ENCODE measurements at places on chromosomes 5 and 9.
A peak's percentile ranks its signal among the peaks of the same experiment; 100 is the strongest.

GRCh38 chr5:96743065-96743768, 64.5 kb downstream of the ERAP1 start:
- no peak for DNase-seq

DNA sequence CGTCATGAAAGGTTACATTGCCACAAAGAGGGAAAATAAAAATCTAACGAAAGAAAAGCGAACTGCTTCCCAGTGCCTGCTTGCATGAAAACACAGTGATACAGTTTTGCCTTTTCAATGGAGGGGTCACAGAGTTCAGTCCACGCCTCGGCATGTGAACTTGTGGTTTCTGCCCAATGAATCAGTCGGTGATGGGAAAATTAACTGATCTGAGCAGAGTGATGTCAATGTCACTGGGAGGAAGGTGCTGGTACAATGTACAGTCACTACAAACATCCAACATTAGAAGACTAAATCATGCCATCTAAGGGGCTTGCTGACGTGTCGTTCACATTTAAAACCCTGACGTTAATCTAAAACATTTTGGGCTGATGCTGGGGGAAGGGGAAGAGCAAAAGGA, 151.8 kb upstream of the MSX2 start:
- DNase-seq: no peak

DNA sequence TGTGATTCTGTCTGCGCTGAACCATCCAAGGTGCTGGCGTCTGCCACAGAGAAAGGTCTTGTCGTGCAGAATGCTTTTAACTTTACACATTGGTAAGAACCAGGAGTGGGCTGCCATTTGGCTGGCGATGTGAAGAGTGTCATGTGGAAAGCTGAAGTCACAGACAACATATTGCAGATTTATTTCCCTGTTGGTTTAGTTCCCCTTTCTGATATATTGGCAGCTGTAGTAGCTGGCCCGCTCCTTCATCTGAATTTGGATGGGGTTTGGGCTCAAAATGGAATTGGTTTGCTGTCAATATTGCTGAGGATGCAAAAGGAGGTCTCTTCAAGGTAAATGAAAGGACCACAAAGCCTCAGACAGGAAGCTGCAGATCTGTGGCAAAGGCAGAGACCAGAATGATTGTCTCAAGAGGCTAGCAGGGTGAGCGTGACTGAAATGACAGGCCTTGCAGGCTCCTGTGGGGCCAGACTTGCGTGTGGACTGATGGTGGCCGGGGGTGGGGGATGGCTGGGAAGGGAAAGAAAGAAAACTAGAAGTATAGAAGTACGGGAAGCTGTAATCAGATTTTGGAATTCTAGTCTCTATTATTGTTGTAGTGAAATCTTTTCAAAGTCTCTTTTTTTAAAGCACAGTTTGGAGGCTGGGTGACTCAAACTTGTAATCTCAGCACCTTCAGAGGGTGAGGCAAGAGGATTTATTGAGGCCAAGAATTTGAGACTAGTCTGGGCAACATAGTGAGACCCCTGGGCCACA, 25.1 kb upstream of the CD180 start:
- peak; percentile 33 for DNase-seq

GRCh38 chr9:121288673-121289025, 20.7 kb downstream of the GSN start:
- DNase-seq: no peak

GRCh38 chr9:15333376-15333881, 26.4 kb upstream of the TTC39B start:
- DNase-seq: no peak

GRCh38 chr5:82754036-82754746, 323.0 kb downstream of the TMEM167A start:
- DNase-seq: no peak

DNA sequence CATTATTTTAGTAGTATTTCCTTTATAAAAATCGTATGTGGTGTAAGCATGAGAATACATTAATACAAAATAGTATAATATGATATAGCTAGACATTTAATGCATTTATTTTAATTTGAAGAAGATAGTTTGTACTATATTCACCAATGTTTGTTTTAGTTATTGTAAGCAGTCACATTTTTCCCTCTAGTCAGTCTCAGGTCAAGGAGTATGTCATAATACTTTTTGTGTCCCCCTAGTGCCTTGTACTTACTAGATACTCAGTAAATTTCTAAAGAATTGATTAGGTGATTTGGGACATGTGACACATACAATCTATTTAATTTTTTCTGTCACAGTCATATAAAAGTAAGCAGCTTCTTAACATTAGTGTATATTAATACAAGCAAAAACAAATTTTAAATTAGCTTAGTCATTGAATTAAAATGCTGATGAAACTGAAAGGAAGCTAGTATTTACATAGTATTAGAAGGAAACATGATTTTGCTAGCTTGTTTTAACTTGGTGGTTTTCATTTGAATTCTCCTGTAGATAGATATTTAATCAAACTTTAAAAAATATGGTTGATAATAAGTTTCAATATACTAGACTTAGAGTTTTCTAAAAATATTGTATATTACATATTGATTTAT, 242.2 kb downstream of the FER start:
- no peak for DNase-seq

DNA sequence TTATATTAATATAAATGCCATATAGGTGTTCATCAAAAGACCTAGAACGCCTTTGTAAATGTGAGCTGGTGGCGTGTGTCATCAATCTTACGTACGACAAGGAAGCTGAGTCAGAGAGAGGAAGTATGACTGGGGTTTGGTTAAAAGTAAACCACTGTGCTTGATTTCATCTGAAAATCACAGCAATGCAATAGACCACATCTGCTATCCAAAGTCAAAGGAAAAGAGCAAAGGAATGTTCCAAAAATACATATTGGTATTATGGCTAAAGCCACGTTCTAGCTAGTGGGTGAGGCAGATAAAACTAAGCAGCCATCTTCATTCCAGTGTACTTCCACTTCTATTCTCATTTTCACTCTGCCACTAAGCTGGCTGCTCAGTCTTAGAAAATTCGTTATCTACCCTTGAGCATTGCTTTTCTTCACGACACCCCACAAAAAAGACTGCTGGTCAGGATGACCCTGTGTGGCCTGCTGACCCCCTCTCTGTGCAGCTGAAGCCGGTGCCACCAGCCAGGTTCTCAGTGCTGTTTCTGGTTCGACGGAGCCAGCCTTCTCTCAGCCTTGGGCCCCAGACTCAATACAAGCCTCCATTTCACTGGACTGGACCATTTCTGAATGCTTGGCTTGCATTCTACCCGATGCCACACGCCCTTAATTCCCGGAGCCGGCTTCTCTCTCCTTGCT, 23.8 kb downstream of the SHC3 start:
- no peak for DNase-seq

DNA sequence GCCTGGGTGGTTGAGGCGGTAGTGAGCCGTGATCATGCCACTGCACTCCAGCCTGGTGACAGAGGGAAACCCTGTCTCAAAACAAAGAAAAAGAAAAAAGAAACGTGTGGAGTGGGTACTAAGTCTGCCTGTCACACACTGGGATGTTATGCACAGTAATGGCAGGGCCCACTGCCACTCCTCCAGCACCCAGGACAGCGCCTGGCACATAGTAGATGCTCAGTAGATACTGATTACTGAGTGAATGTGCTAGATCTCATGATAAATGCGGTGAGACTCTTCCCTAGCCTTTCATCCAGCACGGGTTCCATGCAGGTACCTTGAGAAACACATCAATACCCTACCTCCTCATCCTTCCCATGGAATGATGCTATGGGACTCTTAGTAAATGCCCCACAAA, 87.4 kb upstream of the HSPA9 start:
- peak; percentile 38 for DNase-seq

GRCh38 chr9:122425087-122425486, 52.6 kb downstream of the OR1J1 start:
- DNase-seq: no peak

- DNase-seq: no peak
These were observed 285.8 kb downstream of the ZNF608 start for GRCh38 chr5:124460642-124461041.

DNA sequence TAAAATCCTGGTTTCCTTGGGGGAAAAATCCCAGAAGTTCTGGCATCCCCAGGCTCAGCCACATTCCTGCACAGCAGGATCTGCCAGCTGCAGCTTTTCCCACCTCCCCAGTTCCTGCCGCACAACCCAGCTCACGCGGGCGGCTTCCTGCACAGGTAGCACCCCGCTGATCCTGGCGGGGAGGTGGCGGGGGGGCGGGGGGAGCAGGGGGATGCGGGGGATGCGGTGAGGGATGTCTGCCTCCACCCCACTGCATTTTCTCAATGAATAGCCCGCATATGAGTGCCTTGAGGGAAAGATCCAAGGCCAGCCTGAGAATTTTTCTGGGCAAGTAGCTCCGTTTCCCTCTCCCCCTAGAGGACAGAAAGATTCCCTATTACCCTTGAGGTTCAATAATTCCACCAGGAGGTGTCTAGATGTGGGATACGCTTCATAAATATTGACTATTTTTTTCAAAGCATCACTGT, 21.1 kb downstream of the GFPT2 start:
- DNase-seq: no peak

DNA sequence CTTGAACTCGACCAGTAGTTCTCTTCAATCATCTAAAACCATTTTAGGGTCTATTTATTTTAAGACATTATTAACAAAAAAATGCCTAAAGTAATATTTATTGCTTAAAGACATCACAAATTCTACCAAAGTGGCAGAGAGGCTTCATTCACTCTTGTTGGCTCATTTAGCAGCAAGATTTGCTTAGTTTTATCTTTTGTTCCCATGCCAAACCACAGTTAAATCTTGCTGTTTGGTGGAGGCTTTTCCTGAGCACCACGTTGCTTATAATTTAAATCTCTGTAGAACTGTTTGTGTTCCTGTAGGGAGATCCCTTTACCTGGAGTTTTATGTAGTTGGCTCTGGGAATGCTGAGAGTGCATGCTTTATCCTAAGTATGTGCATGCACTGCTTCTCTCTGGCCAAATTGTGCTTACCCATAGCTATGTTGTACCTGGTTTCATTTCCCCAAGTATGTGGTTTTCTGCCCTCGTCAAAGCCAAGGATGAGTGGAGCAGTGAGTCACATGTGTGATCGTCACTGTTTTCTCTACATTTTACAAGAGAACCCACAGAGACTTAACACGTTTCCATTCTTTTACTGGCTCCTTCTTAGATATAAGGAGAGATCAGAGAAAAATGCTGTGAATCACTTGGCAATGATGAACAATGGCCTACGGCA, 42.1 kb upstream of the MAST4 start:
- peak; percentile 19 for DNase-seq

DNA sequence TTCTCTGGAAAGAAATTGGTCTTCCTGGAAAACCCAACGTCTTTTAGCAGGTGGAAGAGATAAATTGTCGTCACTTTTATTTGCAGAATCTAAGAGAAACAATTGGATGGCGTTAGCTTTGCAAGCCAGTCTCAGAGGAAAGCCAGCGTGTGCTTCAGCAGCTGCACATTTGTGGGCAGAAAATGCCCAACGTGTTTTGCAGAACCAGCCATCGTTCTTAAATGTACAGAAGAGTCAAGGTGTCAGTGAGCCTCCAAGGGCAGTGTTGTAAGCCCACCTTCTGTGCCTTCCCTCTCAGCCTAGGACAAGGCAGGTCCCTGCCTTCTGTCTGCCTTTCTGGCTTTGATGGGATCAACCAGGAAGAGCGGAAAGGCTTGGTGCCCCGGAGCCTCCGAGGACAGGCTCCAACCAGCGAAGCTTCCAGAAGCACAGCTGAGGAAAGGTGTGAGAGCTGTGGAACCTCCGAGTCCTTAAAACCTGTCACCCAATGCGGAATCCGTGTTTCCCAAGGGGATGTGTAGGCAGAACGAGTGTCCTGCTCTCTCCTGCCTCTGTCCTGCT, 116.0 kb upstream of the IRX2 start:
- DNase-seq: no peak

DNA sequence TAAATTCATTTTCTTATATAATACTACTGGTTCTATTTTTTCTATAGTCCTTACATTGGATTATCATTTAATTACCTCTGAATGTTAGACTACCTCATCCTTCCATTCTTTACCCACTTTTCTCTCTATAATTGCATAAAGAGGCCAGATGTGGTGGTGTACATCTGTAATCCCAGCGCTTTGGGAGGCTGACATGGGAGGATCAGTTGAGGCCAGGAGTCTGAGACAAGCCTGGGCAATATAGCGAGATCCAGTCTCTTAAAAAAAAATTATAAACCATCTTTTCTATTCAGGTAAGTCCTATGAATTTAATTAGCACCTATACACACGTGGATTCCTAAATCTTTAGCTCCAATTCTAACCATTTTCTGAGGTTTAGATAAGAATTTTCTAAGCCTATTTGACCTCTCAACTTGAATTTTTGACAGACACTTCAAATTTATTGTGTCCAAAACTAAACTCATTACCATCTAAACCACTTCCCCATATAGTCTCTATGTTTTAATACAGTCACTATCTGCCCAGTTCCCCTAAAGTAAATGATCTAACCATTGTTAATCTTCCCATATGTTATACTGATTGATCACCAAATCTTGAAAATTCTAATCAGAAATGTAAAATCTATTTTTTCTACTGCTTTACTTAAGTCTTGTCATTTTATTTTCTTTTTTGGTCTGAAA, 33.0 kb upstream of the CHD1 start:
- no peak for DNase-seq

GRCh38 chr9:122029898-122030297, 63.2 kb downstream of the TTLL11 start:
- DNase-seq: no peak

Measured in stimulated activated CD4-positive, alpha-beta T cell treated with anti-CD3 and anti-CD28 coated beads, Interleukin-2, amount 100 ng/mL, for 24 hours (primary cell).